Esophagus muscularis mucosa (tissue), 4 donors: ENCODE measurements at places on chromosomes 4 and X.

DNA sequence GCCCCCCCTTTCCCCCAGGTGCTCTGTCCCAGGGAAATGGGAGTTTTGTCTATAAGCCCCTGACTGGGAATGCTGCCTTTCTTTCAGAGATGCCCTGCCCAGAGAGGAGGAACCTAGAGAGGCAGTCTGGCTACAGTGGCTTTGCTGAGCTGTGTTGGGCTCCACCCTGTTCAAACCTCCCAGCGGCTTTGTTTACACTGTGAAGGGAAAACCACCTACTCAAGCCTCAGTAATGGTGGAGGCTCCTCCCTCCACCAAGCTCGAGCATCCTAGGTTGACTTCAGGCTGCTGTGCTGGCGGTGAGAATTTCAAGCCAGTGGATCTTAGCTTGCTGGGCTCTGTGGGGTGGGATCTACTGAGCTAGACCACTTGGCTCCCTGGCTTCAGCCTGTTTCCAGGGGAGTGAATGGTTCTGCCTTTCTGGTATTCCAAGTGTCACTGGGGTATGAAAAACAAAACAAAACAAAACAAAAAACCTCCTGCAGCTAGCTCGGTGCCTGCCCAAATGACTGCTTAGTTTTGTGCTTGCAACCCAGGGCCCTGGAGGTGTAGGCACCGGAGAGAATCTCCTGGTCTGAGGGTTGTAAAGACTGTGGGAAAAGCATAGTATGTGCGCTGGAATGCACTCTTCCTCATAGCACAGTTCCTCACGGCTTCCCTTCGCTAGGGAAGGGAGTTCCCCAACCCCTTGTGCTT, 41.7 kb downstream of the ITM2A start:
- no peak for DNase-seq

GRCh38 chr4:38290366-38290765, 330.2 kb downstream of the PTTG2 start:
- DNase-seq: no peak

- DNase-seq: no peak
These were observed 9.9 kb upstream of the AKAP14 start for GRCh38 chrX:119885554-119886428.

DNA sequence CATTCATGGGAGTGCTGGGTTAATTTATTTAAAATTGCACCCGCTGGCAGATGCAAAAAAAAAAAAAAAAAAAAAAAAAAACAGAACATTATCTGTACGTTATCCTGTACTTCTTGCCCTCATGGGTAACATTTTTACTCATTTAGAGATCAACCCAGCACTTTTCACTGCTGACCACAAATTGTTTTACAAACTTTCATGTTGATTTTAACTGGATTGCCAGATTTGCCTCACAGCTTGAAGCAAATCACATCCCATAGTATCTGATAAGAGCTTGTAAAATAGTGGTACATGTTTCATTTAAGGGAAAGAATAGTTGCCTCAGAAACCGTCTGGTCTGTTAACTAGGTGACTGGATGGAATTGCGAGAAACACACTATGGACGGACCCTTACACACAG, 640.8 kb downstream of the TRIML1 start:
- no peak for DNase-seq

- DNase-seq: no peak
These were observed 615 bp downstream of the NEXMIF start for GRCh38 chrX:74924449-74925224.

- no peak for DNase-seq
These were observed 761.0 kb downstream of the IL1RAPL1 start for GRCh38 chrX:29348288-29348687.

DNA sequence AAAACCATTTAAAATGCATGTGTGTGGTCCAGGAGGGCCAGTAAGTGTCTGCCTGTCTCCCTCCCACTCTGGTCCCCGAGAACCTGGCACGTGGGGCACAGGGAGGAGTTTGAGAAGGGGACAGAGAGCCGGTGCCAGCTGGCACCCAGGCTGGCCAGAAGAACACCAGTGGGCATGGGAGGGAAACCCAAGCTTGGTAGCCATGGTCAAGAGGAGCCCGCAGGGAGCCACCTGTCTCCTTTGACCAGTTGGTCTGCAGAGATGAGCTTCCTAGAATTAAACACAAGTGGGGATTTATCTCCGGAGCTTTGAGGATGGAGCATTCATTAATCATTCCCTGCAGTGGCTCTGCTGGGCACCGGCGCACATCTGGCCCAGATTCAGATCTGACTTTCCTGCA, 41.6 kb downstream of the HMX1 start:
- no peak for DNase-seq

GRCh38 chr4:13180701-13181100, 303.4 kb downstream of the RAB28 start:
- no peak for DNase-seq

DNA sequence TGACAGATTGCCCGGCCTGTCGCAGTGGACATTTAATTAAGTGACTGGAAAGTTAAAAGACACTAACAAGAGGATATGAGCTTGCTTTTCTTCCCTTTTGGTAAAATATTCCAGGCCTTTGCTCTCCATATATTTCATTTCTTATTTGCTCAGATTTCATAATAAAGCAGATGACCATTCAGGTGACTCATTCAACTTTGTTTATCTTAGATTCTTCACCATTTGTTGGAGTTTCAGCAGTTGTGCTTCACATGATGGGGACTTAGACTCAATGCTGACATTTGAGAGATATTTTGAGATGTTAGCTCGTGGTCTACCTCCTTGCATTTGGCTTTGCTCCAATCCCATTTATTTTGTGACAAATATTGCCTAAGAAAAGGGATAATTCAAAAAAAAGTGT, 312.2 kb downstream of the ARHGAP24 start:
- DNase-seq: no peak

- no peak for DNase-seq
These were observed 46.4 kb downstream of the PTPN13 start for GRCh38 chr4:86640469-86640868.

DNA sequence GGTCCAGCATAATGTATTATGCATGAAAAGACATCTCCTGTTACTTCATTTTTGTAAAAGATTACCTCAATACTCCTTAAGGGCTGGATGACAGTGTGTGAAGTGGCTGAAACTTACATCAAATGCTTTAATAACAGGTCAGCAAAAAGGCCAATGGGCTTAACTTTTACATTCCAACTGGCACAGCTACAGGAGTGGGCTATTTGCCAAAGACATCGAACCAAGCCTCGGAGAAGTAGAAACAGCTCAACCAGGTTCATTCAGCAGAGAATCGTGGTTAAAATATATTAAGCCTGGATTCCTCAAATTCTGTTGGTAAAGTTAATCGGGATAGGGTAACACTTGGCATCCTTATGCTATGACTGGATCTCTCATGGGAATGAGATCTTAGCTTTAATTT, 639.7 kb downstream of the TRIML1 start:
- DNase-seq: no peak

- no peak for DNase-seq
These were observed 39.7 kb downstream of the PRSS12 start for GRCh38 chr4:118313098-118313497.

DNA sequence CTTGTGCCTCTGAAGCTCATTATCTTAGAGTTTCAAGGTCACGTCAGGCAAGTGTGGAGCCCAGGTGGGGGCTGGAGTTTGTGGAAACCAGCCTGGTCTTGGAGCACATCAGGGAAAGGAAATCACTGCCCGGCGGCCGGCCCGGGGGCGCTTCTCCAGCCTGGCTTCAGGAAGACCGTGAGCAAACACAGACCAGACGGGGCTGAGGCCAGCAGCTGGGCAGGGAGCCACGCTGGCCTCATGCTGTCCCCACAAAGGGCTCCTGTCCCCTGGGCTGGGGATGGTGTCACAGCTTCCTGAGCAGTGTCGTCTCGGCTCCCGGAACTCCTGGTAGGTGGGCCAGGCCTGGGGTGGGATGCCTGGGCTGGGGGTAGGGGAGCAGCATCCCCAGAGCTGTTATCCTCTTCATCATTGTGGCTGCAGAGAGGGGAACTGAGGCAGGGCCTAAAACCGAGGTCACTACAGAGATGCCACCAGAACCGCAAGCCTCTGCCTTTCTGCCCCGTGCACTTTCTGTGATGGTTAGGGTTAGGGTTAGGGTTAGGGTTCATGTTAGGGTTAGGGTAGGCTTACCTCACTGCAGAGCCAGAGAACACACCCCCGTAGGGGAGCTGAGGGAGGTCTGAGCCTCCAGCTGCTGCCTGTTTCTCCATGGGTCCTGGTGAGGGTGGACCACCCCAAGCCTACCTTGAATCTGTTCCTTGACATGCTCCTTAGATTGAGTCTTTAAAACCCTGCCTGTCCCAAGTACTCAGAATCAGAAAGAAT, 77.5 kb downstream of the HTRA3 start:
- DNase-seq: no peak

GRCh38 chrX:115251458-115252233, 17.8 kb upstream of the LRCH2 start:
- DNase-seq: no peak

- no peak for DNase-seq
These were observed 84.2 kb downstream of the NPNT start for GRCh38 chr4:105979506-105979905.

GRCh38 chr4:40550948-40551462, 78.7 kb downstream of the RBM47 start:
- no peak for DNase-seq

- DNase-seq: no peak
These were observed 780 bp downstream of the SLC6A8 start for GRCh38 chrX:153688506-153688905.

DNA sequence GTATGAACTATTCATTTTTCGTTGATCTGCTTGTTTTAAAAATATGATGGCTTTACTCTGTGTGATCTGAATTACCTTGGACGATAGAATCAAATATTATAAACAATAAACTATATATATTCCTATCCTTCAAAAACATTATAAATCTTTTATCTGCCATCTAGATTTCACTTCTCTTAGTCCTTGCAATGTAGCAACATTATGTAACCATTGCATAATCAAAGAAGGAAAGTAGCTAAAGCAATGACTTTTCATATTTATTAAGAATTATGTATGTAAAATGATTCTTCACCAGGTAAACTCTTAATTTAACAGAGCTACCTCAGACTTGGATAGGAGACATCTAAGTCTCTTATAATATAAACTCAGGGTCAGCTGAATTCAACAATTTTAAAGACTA, 210.5 kb downstream of the ADAMTS3 start:
- DNase-seq: no peak

GRCh38 chr4:20028645-20029044, 223.1 kb upstream of the SLIT2 start:
- DNase-seq: no peak

DNA sequence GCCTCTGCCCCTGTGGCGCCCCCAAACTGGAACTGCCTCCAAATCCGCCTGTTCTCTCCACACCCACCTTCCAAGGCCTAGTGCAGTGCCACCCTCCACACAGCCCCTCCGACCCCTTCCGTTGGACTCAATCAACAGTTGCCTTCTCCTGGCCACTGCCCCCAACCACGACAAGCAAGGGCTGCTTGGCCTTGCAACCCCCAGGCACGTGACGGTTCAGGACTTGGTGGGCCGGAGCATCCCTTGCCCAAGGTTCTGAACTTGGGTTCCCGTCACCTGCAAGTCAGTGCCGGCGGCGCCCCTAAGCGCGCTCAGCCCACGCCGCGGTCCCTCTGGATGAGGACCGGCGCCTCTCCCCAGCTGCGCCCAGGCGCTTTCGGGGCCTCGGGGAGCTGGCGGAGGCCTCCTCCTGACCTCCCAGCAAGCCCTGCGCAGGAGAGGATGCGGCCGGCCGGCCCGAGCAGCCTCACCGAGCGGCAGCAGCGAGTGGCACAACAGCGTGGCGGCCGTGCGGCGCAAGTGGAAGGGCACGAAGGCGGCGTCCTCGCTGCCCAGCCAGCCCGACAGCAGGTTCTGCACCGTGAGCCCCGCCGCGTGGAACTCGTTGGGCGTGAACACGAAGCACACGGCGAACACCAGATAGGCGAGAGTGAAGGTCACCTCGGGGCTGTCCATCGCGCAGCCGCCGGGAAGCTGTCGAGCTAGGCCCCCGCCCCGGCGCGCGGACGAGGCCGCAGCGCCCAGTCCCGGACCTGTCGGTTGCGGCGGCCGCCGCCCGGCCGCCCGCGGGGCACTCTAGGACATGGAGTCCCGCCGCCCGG, 750 bp downstream of the TMEM129 start:
- DNase-seq: no peak

GRCh38 chr4:32672359-32672758, 1952.2 kb downstream of the PCDH7 start:
- no peak for DNase-seq

GRCh38 chrX:79369871-79370270, 2.7 kb upstream of the ITM2A start:
- DNase-seq: no peak

GRCh38 chr4:154019811-154020210, 230.9 kb upstream of the SFRP2 start:
- no peak for DNase-seq

GRCh38 chr4:2470791-2471190, 1.9 kb downstream of the RNF4 start:
- no peak for DNase-seq
